ENCODE measurements at places on chromosomes 5 and 9.

- DNase-seq, result no peak
Observed at GRCh38 chr5:138467711-138468132, 2.4 kb downstream of the EGR1 start.

- DNase-seq, result no peak
Observed at GRCh38 chr5:33975852-33976251, 8.6 kb downstream of the SLC45A2 start.

- no peak for DNase-seq
Observed at GRCh38 chr5:377326-377981, 55.9 kb downstream of the AHRR start.

- no peak for DNase-seq
Observed at GRCh38 chr5:41656597-41656996, 146.2 kb upstream of the PLCXD3 start.

DNA sequence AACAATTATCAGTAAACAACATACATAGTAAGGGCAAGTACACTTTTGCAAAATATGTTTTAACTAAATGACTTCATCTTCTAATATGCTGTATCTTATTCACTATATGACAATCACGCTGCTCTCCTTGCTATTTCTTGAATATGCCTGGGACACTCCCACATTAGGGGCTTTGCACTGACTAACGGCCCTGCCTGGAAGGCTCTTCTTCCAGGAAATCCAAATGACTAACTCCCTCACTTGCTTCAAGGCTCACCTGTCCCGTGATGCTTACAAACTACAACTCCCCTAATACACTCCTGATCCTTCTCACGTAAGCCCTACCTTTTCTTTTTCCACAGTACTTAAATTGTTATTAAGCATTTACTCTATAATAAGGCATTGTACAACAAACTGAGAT lies 10.6 kb downstream of the ERP44 start:
- DNase-seq, result no peak

Measured in NAMALWA (cell line).